ENCODE measurements at places on chromosomes 12 and 14.

- DNase-seq: no peak
Measured at GRCh38 chr12:108815875-108816594, 41.3 kb downstream of the SSH1 start.

DNA sequence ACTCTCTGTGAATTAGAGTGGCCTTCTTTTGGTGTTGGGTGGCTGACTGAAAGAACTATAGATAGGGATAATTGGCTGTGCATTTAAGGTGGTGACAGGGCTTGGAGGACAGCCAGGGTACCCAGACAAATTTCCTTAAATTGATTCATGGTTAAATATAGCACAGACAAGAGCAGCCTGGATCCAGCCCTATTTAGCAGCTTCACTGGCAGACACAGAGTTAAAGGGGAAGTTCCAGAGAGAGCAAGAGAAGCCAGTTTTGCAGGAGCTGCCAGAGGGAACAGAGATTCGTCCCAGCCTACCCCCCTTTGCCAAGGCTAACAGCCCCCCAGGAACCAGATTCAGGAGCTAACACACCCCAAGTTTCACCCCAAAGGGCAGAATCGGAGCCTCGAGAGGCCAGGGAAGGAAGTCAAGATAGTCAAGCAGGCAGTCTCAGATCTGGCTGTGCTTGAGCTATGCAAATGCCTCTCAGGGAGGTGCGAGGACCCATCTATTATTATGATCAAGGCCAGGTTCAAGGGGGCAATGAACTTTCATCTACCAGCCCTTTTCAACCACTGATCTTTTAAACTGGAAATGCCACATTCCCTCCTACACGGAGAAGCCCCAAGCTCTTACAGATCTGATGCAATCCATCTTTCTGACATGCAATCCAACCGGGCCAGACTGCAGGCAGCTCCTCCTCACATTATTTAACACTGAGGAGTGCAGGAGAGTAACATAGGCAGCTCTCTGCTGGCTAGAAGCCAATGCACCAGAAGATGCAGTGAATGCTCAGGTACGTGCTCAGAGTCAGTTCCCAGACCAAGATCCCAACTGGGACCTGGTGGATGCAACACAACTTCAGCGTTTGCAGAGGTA, 58.2 kb downstream of the DHRS2 start:
- peak; percentile 31 for DNase-seq

DNA sequence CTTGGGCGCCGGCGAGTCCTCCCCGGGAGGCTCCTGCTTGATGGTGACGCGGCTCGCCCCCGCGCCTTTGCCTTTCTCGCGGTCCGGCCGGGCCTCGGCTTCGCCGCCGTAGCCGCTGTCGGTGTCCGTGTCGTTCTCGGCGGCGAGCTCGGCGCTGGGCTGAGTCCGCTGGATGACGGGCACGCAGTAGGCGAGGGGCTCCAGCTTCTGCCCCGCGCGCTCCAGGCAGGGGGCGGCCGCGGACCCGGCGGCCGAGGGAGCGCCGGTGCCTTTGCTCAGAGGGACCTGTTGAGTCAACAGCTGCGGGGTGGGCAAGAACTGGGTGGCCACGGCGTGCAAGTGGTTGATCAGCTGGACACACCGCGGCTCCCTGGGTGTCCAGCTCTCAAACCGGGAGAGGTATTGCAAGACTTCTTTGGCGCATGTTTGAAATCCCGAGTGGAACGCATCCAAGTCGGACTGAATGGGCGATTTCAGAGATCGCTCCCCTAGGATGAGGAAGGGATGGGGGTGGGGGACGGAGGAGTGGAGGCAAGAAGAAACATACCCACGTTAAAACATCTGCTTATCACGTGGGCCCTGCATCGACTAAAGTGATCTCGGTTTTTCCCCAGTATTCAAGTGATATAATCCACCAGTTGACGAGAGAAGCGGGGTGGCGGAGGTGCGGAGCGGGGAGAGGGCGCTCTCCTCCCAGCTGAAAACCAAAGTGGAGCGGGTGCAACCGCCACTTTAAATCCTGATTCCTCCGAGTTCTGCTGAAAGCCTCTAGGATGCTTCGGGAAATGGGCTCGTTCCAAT, 2.0 kb downstream of the BHLHE41 start:
- peak; percentile 85 for DNase-seq

DNA sequence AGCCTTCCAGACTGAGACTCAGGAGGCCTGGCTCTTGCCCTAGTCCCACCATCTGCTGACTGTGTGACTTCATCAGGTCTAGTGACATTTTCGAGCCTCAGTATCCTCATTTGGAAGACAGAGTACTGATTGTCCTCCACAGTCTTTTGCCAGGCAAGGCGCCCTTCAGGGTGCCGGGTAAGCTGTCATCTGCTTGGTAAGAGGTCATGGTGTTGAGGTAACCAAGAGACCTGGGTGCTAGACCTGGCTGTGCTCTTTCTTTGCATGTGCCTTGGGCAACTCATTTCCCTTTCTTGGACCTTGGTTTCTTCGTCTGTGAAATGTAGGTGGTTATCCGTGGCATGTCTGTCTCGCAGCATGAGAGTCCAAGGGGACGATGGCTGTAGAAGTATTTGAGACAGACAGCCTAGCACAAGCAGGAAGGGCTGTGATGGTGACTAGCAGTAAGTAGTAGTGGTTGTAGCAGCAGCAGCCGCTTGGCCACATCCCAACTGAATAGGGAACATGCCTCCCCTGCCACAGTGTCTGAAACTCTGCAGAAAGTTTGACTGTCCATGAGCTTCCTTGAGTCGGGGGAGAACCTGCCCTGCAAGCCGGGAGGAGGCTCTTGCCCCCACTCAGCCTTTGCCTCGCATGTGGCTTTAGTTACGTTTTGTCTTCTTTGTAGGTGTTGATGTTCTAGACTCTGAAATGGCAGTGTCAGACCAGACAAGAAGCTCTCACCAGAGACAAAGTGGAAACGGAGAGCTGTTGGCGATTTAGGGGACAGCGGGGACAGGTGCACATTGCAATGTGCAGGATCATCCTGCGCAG, 40.3 kb downstream of the EVL start:
- DNase-seq: no peak

DNA sequence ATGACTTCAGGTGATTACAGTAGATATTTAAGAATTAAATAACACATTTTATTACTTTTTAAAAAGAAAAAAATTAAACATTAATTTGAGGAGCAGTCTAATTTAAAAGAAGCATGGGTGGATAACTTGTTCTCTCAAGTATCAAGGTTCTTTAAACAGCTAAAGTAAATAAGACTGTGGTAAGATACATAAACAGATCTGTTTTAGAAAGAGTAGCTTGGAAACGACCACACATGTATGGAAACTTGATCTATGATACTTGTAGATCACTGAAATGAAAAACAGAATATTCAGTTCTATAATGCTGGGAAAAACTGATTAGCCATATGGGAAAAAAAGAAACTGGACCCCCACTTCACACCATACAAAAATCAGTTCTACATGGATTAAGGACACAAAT, 36.0 kb downstream of the TC2N start:
- DNase-seq: no peak

- no peak for DNase-seq
Measured at GRCh38 chr12:79873201-79873600, 61.7 kb downstream of the PPP1R12A start.

- DNase-seq: no peak
Measured at GRCh38 chr12:21476949-21477348, 24.5 kb downstream of the RECQL start.

GRCh38 chr12:85616201-85616600, 220.0 kb downstream of the RASSF9 start:
- DNase-seq: no peak

All from retina (tissue), 1 donor.